Stimulated activated CD8-positive, alpha-beta memory T cell treated with anti-CD3 and anti-CD28 coated beads, Interleukin-2, amount 100 ng/mL, for 1 hour (primary cell): ENCODE measurements at places on chromosomes 11 and 22.

DNA sequence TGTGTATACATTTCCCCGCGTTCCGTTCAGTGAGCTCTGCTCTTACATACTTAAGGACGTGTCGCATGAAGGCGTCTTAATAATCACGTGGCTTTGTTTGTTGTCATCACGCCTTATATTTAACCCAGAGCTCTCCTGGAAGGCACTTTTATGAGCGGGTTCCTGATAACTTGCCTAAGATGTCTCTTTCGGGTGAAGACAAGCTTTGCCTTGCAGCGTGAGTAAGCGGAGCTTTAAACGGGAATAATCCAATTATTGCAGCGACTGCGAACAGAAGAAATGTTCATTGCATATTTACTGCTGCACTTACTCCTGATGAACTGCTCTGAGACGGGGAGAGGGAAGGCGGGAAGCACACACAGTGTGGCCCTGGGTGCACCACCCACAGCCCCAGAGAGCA lies 1128.2 kb downstream of the BRD1 start:
- DNase-seq = no peak

- no peak for DNase-seq
Observed at GRCh38 chr11:63951779-63952536, 13.2 kb downstream of the NAA40 start.

- DNase-seq = no peak
Observed at GRCh38 chr11:84524422-84525051, 1102.6 kb downstream of the DLG2 start.

GRCh38 chr11:27864091-27864491 lies 163.8 kb upstream of the BDNF start:
- no peak for DNase-seq

GRCh38 chr11:70604630-70605467 lies 206.5 kb downstream of the CTTN start:
- no peak for DNase-seq
